ENCODE measurements at places on chromosomes 12 and 14.

- DNase-seq: peak; percentile 76
Observed at GRCh38 chr12:127165567-127166392, 1101.2 kb upstream of the TMEM132C start.

- DNase-seq: no peak
Observed at GRCh38 chr14:98507264-98507663, 764.7 kb downstream of the BCL11B start.

DNA sequence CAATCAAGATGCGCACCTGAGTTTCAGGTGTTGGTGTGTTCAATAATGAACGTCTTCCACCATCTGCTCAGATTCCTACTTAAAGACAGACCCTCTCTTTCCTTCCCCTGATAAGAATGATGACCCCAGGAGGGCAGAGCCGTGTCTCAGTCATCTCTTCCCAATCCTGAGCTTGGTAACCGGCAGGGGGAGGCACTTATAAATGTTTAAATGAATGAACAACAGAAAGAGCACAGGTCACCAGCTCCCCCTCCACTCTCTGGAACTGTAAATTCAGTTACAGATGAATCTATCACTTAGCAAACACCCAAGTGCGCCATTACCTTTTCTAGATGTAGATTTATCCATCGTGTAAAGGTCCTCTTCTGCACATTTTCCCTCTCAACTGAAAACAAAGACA, 72.4 kb upstream of the DICER1 start:
- no peak for DNase-seq

DNA sequence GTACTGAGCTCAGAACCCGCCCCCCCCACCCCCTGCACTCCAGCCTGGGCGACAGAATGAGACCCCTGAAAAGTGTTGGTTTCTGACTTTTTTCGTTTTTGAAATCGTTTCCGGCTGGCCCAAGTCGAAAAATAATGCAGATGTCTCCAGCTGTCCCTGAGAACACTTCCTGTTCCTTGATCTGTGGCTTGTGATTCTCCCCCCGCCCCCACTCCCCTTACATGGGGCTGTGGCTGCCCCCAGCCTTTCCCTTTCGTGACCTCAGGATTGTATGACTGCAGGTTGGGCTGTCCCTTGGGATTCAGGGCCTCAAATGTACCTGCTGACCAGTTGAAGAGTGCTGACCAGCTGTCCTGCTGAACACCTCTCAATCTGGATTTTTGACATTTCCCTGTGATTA, 34.1 kb downstream of the NOC4L start:
- DNase-seq: no peak

DNA sequence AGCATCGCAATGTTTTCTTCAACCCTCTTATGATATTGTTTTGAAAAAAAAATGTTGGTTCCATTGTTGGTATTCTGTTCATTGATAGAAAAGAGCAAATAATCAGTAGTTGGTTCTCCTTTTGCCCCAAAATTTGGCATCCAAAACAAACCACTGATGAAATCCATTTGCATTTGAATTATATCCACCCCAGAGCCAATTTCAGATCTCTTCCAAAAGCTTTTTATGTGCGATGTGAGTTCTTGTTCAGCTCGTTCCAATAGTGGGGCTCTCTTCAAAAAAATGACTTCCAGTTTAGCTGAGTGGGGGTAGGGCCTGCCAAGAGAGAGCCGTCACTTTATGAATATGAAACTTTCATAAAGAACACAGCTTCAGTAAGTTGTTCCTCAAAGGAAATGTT, 130.7 kb downstream of the DIO2 start:
- no peak for DNase-seq

GRCh38 chr12:98863167-98863566, 218.1 kb downstream of the APAF1 start:
- no peak for DNase-seq

GRCh38 chr12:66279123-66279712, 23.1 kb upstream of the HELB start:
- DNase-seq: no peak

GRCh38 chr14:80390906-80391305, 179.6 kb upstream of the DIO2 start:
- DNase-seq: no peak

GRCh38 chr12:51160814-51161459, 12.0 kb downstream of the TFCP2 start:
- no peak for DNase-seq

DNA sequence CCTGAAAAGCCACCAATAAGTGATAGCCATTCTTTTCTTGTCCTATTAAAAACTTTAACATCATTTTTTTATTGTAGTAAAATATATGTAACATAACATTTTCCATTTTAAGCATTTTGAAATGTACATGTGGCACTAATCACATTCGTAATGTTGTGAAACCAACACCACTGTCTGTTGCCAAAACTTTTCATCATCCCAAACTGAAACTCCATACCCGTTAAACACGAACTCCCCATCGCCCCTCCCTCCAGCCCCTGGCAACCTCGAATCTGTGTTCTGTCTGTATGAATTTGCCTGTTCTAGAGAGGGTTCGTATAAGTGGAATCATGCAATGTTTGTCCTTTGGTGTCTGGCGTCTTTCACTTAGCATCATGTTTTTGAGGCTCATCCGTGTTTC, 75.9 kb downstream of the CCDC92 start:
- no peak for DNase-seq

DNA sequence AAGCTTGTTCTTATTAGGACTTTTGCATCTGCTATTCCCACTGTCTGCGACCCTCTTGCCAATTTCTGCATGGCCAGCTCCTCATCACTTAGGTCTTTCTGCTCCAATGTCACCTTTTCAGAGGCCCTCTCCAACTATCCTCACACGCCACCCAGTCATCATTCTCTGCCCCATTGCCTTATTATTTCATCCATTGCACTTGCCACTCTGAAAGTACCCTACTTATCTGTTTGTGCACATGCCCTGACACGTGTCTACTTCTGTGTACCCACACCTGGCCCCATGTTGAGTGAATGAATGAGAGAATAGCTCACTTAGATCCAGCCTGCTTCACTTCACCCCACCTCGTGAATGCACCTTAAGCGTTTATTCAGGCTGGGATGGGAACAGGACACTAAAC, 218.7 kb upstream of the TBX3 start:
- DNase-seq: no peak

GRCh38 chr14:94601884-94602391, 10.3 kb upstream of the SERPINA3 start:
- DNase-seq: no peak

Measured in stimulated activated CD4-positive, alpha-beta T cell treated with anti-CD3 and anti-CD28 coated beads, Interleukin-12 subunit alpha, Interleukin-12 subunit beta, amount 100 ng/mL, for 24 hours (primary cell).